ENCODE measurements at places on chromosomes 11 and 22.
A peak's percentile ranks its signal among the peaks of the same experiment; 100 is the strongest.

- DNase-seq: no peak
These were observed 585 bp upstream of the NADSYN1 start for GRCh38 chr11:71452199-71453036.

GRCh38 chr22:31141551-31141950 lies 1.2 kb upstream of the PLA2G3 start:
- DNase-seq: no peak

DNA sequence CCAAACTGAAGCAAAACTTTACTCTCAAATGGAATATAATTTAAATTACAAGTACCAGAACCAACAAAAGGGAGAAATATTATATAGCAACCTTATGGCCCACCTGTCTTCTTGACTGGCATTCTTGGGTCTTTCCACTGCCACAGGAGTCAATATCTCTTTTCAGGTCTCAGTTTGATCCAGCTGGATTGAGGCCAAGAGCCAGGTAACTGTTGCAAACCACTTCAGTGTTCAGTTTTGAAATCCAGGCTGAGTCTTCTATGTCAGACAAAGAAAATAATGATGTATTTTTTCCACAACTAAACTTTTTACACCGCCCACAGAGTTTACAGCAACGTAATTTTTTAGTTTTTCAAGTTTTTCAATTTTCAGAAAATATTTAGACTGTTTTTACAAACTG lies 648 bp downstream of the DLG2 start:
- peak; percentile 4 for DNase-seq

DNA sequence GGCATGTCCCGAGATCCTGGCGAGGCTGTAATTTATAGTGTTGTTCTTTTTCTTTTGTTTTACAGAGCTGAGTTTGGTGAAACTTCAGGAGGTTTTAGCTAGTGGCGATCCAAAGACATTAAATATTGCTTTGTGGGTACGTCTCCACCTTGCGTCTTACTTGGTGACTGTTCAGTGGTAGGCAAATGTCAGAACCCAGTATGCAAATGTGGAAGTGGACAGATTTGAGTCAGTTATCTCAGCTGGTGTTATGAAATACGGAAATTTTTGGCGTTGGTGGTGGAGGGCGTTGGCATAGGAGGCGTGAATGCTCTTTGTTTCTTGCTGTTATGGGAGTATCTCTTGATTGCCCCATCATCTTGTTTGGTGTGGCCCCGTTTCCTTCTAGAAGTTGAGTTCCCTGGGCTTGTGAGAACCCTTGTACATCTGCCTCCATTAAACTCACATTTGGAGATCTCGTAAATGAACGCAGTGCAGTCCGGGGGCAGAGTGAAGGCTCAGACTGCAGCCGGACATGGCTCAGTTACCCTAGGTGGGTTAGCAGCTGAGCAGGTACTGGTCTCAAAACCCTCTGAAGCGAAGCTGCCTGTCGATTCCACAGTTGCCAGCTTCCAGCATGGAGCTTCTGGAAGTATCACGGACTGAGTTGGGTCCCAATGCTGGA lies 39.9 kb downstream of the PTPRJ start:
- no peak for DNase-seq

- no peak for DNase-seq
These were observed 174.6 kb downstream of the CTTN start for GRCh38 chr11:70572974-70573260.

DNA sequence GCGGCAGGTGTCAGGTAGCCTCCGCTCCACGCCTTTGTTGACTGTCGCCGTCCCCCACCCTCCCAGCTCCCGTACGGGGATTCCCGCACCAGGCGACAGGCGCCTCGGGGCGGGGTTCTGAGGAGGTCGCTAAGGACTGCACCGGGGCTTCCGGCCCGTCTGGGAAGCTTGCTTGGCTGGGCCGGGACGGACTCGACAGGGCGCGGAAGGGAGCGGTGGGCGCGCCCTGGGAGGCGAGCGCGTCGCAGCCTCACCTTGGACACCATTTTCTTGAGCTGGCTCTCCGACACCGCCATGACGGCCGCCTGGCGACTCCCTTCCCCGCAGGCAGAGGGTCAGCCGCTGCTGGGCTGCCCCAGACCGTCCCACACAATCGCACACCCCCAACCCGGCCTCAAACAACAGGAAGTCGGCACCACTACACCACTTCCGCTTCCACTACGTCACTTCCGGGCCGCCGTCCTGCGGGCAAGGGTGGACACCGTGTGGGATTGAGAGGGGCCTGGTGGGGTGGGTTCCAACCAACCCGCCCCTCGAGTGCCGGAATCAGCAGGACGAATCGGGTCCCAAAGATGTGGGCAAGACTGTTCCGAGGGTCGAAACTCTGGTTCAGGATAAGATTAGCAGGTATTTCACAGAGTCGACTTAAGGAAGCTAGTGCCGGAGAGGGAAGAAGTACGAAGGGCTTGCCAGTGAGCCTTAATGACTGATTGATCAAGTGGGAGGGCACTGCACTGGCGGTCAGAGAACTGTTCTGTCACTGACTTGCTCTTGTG lies at the start of gene TSG101:
Gene TSG101 (minus strand): TSS at position 422 of the 776 bp plus-strand sequence. CDS start 126 bp downstream, at position 296.
- DNase-seq: peak; percentile 48

- DNase-seq: no peak
These were observed 54.8 kb downstream of the IGSF9B start for GRCh38 chr11:133901999-133902398.

DNA sequence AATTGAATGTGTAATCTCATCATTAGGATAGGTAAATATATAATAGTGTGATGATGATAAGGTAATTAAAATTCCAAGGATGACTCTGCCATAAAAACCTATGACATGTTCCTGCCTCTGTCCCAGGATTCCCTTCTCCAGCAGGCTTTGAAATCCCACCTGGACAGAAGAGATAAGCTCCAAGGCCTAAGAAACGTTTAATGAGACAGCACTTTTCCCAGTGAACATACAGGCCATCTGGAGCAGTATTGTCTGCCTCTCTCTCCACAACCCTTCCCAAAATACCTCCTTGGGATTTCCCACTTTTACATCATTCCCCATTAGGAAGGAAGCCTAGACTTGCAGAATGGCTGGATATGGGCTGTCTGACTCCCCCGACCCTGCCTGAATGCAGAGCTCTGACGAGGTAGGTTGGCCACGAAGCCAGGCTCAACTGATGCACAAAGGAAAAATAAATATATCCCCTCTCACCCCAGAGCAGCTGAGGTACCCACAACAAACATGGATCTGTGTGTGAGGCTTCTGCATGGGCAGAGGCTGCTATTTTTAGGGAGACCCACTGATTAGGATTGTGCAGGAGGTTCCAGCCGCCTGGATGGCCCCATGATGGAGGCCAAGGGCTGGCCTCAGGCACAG lies 71.0 kb downstream of the TMPRSS5 start:
- no peak for DNase-seq

- no peak for DNase-seq
These were observed 1102.6 kb downstream of the DLG2 start for GRCh38 chr11:84524422-84525051.

GRCh38 chr22:48577691-48578090 lies 1250.0 kb downstream of the BRD1 start:
- DNase-seq: no peak

DNA sequence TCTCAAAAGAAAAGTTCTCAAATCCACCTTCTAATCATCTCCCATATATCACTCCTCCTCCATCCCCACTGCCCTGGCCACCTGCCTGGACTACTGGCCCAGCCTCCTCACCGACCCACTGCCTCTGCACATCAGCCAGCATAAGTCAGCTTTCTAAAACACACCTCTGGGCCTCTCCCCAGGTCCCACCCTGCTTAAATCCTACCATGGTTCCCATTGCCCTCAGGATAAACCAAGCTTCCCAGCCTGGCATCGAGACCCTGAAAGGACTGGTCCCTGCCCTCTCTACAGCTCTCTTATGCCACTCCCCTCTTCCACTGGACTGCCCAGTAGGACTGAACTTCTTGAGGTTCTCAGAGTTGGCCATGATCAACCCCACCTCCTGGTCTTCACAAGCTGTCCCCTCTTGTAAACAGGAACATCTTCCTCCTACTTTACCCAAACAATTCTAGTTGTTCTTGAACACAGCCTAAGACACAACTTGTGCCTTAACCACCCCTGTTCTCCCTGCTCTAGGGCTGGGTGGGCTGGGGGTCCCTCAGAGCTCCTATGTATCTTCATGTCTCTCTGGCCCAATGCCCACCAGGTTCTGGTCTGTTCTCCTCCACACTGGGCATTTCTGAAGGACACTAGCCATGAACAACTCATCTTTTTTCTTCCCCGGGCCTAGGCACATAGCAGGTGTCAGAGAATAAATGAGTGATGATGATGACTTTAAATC lies 12.6 kb upstream of the P2RY6 start:
- DNase-seq: no peak

GRCh38 chr11:15720460-15720859 lies 605.7 kb downstream of the INSC start:
- no peak for DNase-seq

GRCh38 chr11:33324302-33324985 lies 67.3 kb downstream of the HIPK3 start:
- DNase-seq: no peak

Data from NCI-H2107 (cell line).